ENCODE measurements at places on chromosomes 7 and 10.

DNA sequence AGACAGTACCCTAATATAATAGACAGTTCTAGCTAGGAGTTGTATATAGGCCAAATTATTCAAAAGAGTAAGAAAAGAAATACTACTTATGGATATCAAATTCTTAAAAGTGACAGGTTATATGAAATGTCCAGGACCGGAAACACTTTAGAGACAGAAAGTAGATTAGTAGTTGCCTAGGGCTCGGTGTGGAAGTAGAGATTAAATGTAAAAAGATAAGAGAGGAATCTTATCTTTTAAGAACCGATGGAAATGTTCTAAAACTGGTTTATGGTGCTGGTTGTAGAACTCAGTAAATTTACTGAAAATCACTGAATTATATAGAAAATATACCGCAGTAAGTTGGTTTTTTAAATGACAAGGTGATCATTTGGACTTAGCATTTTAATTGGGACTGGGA lies 147.5 kb upstream of the ASAH2 start:
- DNase-seq: peak; percentile 23

- no peak for DNase-seq
Observed at GRCh38 chr7:54888067-54888733, 129.2 kb upstream of the SEC61G start.

DNA sequence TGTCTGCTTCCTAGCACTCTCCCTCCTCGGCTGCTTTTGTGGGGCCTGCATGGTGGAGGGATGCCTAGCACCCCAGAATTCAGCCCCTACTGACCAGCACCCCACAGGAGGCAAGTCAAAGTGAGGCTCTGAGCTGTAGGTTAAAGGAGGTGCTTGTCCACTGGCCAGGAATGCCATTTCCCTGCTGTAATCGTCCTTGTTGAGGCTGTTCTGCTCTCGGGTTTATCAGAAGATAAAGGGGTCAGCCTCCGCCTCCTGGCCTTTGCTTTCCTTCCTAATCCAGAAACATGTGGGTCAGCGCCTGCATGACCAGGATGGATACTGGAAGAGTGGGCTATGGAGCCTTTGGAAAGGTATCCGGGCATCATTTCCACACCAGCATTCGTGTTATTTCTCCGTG lies 98.9 kb downstream of the MKI67 start:
- no peak for DNase-seq

GRCh38 chr10:35465673-35466072 lies 129.4 kb downstream of the CCNY start:
- DNase-seq: peak; percentile 37

DNA sequence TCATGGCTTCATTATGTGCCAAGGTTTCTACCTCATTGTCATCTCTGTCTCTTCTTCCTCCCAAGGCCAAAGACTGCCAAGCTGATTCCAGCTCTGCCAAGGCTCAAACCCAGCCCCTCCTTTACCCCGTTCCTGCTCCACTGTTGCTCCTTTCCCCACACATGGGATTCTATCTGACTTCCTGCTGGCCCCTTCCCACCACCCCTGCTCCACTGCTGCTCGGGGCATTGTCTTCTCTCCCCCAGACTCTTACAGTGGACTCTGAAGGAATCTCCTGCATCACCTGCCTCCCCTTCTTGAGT lies 86.3 kb downstream of the COBL start:
- DNase-seq: no peak

DNA sequence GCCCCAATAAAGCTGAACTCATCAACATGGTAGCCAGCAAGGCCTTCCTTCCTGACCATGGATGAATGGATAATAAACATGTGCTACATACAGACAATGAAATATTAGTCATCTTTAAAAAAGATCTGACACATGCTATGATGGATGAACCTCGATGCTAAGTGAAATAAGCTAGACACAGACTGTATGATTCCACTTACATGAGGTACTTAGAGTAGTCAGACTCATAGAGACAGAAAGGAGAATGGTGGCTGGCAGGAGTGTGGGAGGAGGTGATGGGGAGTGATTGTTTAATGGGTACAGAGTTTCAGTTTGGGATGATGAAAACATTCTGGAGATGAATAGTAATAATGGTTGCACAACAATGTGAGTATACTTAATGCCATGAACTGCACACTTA lies 114.1 kb upstream of the SORCS3 start:
- DNase-seq: no peak

- no peak for DNase-seq
Observed at GRCh38 chr7:75718390-75719031, 20.2 kb downstream of the HIP1 start.

DNA sequence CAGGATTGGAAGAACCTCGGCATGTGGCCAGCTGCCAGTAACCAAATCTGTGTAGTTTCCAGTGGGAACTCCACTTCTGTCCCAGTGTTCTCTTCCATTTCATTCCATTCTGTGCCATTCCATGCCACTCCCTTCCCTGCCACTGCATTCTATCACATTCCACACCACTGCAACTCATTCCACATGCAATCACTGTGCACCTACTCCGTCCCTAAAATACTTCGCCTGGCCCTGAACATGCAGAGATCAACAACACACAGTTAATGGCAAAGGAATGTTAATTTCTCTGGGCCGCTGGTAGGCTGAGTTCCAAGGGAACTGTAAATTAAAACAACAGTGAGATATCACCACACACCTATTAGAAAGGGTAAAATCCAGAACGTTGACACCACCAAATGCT lies 64.8 kb downstream of the AKR1B1 start:
- DNase-seq: no peak

DNA sequence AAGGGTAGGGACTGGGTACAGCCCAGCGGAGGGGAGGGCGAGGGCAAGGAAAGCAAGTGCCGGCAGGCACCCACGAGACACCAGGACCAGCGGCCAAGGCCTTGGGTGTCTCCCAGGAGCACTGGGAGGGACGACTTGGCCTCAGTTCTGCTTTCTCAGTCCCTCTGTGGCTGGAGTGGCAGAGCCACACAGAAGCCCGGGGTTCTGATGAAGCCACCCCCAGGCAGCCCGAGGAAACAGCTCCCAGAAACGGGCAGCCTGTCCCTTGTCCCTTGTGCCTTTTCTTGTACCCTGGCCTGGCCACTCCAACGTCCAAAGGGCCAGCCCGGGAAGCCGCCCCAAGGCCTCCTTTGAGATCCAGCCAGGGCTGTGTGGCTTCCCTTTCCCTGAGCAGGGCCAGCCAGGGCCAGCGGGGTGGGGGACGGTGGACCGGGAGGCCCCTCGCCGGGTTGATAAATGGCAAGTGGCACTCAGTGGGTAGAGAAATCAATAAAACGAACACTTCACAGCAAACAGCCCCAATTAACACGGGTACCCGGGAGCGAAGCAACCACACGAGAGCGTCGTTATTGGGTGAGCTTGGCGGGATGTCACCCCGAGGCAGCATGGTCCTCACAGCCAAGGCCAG lies 69.8 kb upstream of the GNA12 start:
- DNase-seq: no peak

- no peak for DNase-seq
Observed at GRCh38 chr7:136174477-136175125, 197.4 kb upstream of the MTPN start.

DNA sequence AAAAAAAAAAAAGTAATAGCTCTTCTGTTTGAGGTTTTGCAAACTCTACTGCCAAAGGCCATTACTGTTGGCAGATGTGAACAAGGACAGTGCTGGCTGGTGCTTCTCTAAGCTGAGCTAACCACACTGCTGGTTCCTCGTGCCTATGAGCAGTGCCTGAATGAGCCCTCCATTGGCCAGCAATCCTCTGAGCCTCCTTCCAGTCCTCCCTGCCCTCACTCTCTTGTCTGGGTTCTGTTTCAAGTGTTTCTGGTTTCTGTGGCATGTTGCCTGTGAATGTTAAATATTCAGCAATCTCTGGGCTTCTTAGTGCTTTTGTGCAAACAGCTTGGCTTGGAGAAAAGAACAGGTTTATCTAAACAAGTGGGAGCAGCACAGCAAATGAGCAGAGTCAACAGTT lies 161.3 kb upstream of the AUTS2 start:
- no peak for DNase-seq
